ENCODE measurements at places on chromosomes 1 and 21. TPM values are rescaled to one million over a fixed set of nuclear protein-coding genes. Genes with fewer than 3 reads are reported as not detected.
A peak's percentile ranks its signal among the peaks of the same experiment; 100 is the strongest.

The MYOM3 gene
- total RNA-seq: 440 TPM

- no peak overlapping the region for H3K27ac ChIP-seq
- peak overlapping the region; percentile 70 for H3K4me3 ChIP-seq
- H3K4me1 ChIP-seq: peaks cover 35% of the 10 kb centered on the region
- H3K27me3 ChIP-seq: peaks cover 70% of the 10 kb centered on the region
- H3K36me3 ChIP-seq: no peaks in the 10 kb centered on the region
Measured at GRCh38 chr1:230425252-230426091, 660 bp downstream of the PGBD5 start.

DNA sequence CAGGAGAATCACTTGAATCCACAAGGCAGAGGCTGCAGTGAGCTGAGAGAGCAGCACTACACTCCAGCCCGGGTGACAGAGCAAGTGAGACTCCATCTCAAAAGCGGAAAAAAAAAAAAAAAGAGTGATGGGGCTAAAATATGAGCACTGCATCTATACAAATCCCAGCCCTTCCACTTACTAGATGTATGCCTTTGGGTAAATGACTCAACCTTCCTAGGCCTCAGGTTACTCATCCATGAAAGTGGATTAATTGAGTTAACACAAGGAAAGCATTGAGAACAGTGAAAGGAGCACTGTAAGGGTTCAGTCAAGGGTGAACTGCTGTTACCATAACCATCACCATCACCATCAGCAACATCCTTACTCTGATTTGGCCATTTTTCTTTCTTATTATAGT lies 226.4 kb upstream of the C8B start:
- no peaks in the 10 kb centered on the region for H3K4me1 ChIP-seq
- H3K27me3 ChIP-seq: no peaks in the 10 kb centered on the region
- no peaks in the 10 kb centered on the region for H3K36me3 ChIP-seq
- DNase-seq: no peak

DNA sequence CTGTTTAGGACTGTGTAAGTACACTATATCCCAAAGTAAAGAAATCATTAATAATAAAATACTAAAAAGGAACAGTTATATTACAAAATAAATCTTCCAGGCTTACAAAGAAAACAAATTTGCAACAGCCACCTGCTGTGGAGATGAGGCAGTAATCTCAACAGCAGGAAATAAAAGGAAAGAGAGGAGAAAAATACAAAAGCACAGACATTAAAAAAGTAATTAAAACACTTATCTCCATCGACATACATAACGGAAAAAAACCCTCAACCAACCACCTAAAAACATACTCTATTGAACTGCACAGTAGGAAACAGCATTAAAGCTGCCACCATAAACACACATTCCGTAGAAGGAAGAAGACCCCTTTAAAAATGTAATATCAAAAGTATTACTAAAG lies 317.6 kb downstream of the DPYD start:
- H3K27ac ChIP-seq: no peak overlapping the region
- no peaks in the 10 kb centered on the region for H3K36me3 ChIP-seq
- no peaks in the 10 kb centered on the region for H3K4me1 ChIP-seq
- H3K27me3 ChIP-seq: no peaks in the 10 kb centered on the region
- no peak for DNase-seq

- peaks cover 9% of the 10 kb centered on the region for H3K4me1 ChIP-seq
- H3K27me3 ChIP-seq: no peaks in the 10 kb centered on the region
- H3K27ac ChIP-seq: no peak overlapping the region
- H3K4me3 ChIP-seq: no peak overlapping the region
Measured at GRCh38 chr1:101282314-101283038, 45.7 kb downstream of the S1PR1 start.

- peaks cover 30% of the 10 kb centered on the region for H3K4me1 ChIP-seq
- no peaks in the 10 kb centered on the region for H3K27me3 ChIP-seq
- H3K27ac ChIP-seq: no peak overlapping the region
- no peak overlapping the region for H3K4me3 ChIP-seq
- DNase-seq: no peak
Measured at GRCh38 chr1:214447557-214447871, 103.9 kb downstream of the PTPN14 start.

DNA sequence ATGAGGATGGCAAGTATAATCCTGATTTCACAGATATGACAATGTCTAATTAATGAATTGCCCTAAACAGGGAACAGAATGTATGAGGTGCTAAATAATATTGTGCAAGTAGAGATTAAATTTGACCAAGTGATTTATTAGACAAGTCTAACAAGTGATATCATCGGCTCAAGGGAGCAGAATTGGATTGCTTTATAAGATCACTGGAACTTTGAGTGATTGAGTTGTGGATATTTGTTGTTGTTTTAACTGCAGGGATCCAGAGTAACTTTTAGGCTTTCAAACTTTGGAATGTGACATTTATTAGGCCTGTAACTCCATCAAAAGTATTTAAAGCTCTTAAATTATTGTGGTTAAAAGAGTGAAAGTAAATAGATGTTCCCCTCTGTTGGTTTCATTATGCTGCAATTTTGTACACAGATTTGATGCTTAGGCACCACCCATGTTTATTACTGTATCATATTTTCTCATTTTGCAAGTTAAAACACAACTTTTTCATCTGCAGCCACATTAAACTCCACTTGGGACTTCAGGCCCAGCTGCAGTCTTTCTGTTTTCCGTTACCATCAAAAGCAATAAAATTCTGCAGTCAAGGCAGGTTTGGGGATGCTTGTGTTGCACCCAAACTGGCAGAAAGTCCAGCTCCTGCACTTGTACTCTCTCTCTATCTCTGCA lies 206.6 kb downstream of the HLX start:
- no peak for DNase-seq
- no peaks in the 10 kb centered on the region for H3K36me3 ChIP-seq
- H3K4me3 ChIP-seq: no peak overlapping the region
- no peaks in the 10 kb centered on the region for H3K4me1 ChIP-seq

- H3K36me3 ChIP-seq: no peaks in the 10 kb centered on the region
- H3K27ac ChIP-seq: no peak overlapping the region
- no peak overlapping the region for H3K4me3 ChIP-seq
Measured at GRCh38 chr21:35511696-35512162, 462.6 kb upstream of the RUNX1 start.

The FBXO42 gene
- total RNA-seq: 18.6 TPM

The NENF gene
- 108 TPM for total RNA-seq

DNA sequence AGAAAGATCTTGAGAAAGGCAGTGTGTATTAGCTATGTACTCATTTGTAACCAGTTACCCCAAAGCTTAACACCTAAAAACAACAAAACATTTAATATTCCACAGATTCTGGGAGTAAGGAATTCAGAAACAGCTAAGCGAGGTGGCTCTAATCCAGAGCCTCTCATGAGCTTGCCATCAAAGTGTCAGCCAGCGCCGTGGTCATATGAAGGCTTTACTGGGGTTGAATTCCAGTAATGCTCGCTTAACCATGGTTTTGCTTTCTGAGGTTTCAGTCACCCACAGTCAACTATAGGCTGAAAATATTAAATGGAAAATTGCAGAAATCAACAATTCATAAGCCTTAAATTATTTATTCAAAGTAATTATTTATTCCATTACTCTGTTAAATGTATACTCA lies 101.8 kb downstream of the CLIC6 start:
- H3K27ac ChIP-seq: no peak overlapping the region
- no peaks in the 10 kb centered on the region for H3K36me3 ChIP-seq
- H3K4me1 ChIP-seq: no peaks in the 10 kb centered on the region
- no peak for DNase-seq
- H3K27me3 ChIP-seq: peaks cover 9% of the 10 kb centered on the region

The KCNQ4 gene
- total RNA-seq: 1.5 TPM

DNA sequence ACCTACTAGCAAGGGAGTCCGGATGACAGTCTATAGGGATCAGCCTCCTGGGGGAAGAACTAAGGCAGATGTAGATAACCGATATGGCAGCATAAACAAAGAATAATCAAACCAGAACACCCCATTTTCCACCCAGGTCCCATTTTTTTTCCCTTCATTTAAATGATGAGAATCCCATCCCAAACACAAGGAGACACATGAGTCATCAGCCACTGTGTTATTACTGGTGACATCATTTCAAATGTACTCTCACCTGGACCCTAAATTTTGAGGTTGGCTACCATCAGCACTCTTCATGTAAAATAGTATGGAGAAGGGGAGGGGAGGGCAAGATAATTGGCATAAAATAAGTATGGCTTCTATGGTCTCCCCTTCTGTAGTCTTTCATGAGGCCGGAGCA lies 108.9 kb upstream of the GUCA2B start:
- no peak overlapping the region for H3K4me3 ChIP-seq
- no peaks in the 10 kb centered on the region for H3K27me3 ChIP-seq
- DNase-seq: no peak

The ATP1A4 gene
- total RNA-seq: 0.11 TPM

DNA sequence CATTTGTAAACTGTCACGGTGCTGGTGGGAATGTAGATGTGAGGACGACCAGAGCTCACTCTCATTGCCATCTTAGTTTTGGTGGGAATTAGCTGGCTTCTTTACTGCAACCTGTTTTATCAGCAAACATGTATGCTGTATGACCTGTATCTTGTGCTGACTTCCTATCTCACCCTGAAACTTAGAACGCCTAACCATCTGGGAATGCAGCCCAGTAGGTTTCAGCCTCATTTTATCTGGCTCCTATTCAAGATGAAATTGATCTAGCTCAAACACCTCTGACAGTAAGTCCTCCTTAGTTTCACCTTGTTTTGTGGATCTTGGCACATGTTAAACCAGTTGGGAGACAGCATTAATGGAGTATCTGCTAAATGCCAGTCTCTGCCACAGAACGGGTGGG lies 174.6 kb downstream of the HLX start:
- no peak overlapping the region for H3K4me3 ChIP-seq
- H3K27ac ChIP-seq: no peak overlapping the region
- no peak for DNase-seq
- H3K27me3 ChIP-seq: no peaks in the 10 kb centered on the region

DNA sequence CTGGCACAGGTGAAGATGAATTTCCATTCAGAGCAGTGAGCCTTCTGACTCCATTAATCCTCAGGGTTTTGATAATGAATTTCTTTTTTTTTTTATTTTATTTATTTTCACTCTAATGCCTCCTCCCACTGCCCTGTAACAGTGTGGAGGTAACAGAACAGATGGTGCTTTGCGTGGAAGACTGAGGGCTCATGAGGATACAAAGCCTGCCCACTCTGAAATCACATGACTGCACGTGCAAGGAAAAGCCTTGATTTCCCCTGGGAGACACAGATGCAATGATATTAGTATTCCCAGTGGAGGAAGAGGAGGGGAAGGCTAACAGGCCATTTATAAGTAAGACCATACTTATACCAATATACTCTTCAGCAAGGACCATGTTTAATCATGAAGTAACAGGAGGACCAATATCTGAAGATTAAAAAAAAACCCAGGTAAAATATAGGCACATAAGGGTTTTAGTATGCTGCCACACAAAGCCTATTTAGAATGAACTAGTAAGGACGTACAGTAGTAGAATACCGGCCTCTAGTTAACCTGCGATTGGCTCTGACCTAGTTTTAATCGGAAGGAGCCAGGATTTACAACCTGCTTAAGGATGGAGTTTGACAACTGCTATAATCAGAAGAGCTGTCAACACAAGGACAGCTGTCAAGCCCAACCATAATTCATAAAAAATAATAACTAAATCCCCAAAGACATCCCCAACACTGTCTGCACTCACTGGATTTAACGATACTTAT lies 69.6 kb downstream of the LHX4 start:
- no peaks in the 10 kb centered on the region for H3K27me3 ChIP-seq
- no peak for DNase-seq
- H3K27ac ChIP-seq: no peak overlapping the region
- H3K36me3 ChIP-seq: no peaks in the 10 kb centered on the region
- no peak overlapping the region for H3K4me3 ChIP-seq
- peaks cover 5% of the 10 kb centered on the region for H3K4me1 ChIP-seq

The MYCL gene
- total RNA-seq: 0.44 TPM
